Fibroblast of upper back skin (primary cell): ENCODE measurements at places on chromosomes 6 and 20.
A peak's percentile ranks its signal among the peaks of the same experiment; 100 is the strongest.

DNA sequence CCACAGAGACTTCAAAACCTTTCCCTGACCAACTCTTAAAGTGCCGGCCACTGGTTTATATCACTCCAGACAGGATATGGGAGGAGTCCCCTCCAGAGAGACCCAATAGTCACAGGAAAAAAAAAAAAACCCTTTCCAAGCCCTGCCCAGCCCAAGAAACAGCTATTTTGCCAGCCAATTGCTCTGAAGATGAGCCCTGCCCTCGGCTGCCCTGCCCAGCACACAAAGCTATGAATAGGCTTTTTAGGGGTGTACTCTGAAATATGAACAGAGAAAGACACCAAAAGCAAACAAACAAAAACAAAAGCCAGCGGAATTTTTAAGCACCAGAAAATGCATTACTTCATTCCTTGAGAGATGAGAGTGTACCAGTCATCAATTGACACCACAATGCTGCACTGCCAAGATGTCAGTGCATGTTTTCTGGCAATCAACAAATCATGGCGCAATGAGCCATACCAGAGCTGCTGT, 275.1 kb downstream of the C6orf118 start:
- no peak for DNase-seq

DNA sequence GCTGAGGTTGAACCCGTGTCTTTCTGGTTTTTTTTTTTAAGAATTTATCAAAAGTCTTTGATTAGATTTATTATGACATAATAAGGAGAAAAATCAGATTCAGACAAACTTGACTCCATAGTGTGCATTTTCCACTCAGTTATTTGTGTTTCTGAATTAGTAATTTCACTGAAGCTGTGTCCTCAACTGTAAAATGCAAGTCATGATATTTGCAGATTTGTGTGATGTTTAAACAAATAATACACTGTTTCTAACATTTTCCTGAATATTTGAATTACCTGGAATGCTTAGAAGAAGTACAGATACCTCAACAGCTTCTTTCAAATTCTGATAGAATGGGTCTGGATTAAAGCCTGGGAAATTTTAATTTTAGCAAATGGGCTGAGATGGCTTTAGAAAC, 1050.3 kb upstream of the MAP3K7 start:
- DNase-seq: no peak

GRCh38 chr20:48489656-48490055, 338.1 kb downstream of the PREX1 start:
- no peak for DNase-seq

- DNase-seq: no peak
Observed at GRCh38 chr6:438634-439170, 47.1 kb downstream of the IRF4 start.

DNA sequence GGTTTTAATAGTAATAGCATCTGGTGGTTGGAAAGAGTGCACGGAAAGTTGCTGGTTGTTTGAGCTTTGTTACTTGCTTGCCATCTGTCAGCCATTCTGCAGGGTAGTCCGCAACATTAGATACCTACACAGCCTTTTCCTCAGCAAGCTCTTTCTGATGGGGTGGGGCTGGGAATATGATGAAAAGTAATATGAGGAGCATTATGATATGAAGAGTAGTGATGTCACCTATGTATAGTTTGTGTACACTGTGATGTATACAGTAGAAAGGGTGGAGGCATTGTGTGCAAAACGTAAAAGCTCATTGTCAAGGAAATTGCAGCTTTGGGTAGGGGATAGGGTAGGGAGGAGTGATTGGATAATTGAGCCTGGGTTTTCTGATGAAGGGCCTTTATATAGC, 16.1 kb downstream of the SCAF8 start:
- DNase-seq: no peak

DNA sequence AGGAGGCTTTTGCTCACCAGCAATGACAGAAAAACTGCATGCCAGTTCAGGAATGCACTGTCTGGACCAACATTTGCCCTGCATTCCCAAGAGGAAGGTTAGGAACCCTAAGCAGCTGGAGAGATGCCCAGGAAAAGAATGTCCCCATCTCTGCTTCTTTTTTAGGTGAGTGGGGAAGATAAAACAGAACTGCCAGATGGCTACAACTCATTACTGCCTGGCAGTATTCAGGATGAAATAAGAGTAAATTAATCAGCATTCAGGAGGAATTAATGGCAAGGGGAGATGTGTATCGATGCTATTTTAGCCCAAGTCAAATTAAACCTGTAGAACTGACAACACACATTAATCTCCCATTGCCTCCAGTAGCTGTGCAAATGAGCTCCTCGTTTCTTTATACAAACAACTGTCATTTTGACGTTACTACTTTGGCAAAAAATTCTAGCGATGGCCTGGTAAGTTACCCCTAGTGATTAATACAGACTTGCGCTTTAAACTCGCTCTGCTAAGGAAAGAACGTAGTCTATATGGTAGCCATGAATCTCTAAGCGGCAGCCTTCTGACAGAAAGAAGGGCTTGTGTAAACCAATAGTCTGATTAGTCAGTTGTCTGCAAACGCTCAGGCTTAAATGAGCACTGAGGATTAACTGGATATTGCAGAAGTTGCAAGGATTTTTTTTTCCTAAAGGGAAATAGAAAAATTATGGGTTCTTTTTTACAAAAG, 16.7 kb upstream of the SMLR1 start:
- peak; percentile 50 for DNase-seq
